Uterine smooth muscle cell (primary cell): ENCODE measurements at places on chromosomes 6 and 20. TPM values are rescaled to one million over a fixed set of nuclear protein-coding genes. Genes with fewer than 3 reads are reported as not detected.

The LTB gene
- 0.25 TPM in 1 of 2 replicates, not detected in the other for total RNA-seq

The TEAD3 gene
- total RNA-seq, result 12.5 and 14.2 TPM in 2 replicates

The GCNT2 gene
- 0.12 and 0.22 TPM in 2 replicates for total RNA-seq

The CAGE1 gene
- total RNA-seq, result under 0.01 and 0.11 TPM in 2 replicates

The BPIFB1 gene
- total RNA-seq, result not detected in 2 replicates
